ENCODE measurements at places on chromosomes 1 and 21.

DNA sequence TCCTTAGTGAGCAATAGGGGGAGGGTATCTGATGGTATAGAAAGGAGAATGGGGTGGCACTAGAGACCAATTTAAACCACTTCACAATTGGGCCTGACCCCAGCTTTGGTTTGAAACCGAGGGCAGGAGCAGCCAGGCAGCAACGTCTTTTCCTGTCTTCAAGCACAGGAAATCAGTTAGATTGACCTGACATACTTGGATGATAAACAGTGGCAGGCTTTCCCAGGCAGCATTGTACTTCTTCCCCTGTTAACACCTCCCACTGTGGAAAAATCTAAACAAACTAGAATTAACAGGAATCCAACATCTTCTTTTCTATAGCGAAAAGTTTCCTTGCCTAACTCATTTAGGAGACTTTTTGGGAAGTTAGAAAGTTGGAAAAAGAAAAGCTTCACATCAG is 40.6 kb downstream of the SELL start:
- no peak for DNase-seq

DNA sequence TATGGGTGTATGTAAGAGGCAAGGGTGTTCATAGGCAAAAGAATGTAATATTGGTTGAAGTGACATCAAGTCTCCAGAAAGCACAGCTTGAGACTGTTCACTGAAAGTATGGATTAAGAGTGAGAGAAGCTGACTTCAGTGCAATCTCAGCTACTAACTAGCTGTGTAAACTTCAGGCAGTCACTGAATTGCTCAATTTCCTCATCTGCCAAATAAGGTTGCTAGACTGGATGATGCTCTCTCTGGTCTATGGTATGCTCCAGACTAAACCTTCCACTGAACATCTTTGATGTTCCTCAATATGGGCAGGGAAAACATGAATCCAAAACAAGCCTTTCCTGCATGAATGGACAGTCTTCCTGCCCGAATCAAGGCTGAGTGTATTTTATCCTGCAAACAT is 111.8 kb upstream of the USH2A start:
- DNase-seq, result no peak

DNA sequence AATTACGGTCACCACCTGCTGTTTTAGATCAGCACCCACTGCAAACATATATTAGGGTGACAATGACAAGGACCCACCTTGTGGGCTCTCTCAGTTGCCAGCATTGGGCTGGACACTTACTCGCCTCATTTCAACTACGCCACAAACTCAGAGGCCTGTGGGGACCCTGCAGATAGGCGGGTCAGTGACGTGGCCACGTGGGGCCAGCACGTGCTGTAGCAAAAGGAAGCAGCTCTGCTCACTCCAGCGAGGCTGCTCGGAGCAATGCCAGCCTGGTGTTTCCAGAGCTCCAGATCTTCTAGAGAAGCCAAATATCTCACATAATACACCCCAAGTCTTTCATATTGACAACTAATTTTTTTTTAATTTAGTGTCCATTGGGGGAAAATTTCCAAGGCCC is 76.7 kb upstream of the TMEM51 start:
- DNase-seq, result no peak

DNA sequence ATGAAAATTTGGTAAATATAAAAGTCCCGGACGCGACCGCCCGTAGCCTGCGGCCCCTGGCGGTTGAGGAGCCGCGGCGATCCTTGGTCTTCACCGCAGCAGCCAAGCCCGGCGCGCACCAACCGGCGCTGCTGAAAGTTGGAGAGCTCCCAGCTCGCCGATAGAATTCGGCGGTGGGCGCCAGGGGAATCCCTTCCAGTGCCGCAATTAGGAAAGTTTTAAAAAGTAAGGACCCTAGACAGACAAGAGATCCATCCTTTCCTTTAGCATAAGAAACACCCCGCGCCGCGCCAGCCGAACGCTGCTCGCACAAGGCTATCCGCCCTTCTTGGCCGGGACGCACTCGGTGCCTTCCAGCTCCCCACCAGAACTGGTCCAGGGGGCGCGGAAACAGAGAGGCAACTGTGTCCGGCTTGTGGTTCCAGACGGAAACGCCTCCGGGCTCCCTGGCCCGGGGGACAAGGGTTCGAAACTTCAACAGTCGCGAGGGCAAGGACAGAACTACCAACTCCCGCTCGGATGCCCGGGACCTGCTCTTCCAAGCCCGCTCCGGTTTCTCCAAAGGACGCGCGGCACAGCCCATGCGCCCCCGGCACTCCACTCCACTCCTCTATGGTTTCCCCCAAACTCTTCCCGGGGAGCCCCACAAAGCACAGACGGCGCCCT is 1.7 kb downstream of the FAM78B start:
- DNase-seq, result peak; percentile 25

GRCh38 chr1:208717525-208717924 is 473.3 kb upstream of the PLXNA2 start:
- DNase-seq, result no peak

- peak; percentile 19 for DNase-seq
Measured at GRCh38 chr1:151611288-151611790, 511 bp upstream of the SNX27 start.

- DNase-seq, result no peak
Measured at GRCh38 chr21:39938086-39938625, 70.9 kb downstream of the PCP4 start.

DNA sequence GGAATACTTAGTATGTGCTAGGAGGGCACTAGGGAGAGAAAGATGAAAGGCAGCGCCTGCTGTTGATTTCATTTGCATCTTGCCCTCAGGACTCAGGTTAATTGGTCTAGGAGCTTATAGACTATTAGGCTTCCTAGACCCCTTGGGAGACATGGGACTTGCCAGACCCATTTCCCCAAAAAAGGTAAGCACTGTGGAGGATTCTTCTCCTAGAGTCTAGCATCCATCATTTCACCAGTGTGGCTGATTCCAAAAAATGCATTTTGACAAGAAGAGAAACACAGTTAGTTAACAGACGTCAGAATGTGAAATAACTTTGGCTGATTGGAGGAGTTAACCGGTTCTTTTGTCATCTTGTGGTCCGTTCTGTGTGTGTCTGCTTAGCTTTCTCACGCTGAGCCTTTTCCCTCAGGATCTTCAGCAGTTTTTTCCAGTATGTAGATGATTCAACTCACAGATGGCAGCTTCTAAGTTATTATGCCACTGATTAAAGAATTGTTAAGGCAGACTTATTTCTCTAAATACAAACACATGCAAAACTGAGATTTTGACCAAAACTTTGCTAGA is 108.8 kb downstream of the KIF26B start:
- no peak for DNase-seq

DNA sequence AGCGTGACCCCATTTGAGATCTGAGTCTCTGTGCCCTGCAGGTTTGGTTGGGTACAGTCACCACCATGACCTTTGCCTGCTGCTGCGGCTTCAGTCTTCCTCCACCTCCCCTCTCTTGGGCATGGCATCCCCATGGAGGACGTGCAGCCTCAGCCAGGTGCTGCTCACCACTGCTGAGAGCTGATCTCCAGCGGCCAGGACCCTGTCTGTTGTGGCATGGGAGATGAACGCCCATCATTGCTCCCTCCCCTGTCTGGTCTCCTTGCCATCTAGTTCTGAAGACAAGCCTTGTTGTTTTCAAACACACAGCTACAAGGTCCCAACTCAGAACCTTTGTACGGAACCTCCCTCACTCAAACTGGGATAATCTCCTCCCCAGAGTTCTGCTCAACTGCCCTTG is 19.2 kb upstream of the PKP1 start:
- DNase-seq, result no peak

DNA sequence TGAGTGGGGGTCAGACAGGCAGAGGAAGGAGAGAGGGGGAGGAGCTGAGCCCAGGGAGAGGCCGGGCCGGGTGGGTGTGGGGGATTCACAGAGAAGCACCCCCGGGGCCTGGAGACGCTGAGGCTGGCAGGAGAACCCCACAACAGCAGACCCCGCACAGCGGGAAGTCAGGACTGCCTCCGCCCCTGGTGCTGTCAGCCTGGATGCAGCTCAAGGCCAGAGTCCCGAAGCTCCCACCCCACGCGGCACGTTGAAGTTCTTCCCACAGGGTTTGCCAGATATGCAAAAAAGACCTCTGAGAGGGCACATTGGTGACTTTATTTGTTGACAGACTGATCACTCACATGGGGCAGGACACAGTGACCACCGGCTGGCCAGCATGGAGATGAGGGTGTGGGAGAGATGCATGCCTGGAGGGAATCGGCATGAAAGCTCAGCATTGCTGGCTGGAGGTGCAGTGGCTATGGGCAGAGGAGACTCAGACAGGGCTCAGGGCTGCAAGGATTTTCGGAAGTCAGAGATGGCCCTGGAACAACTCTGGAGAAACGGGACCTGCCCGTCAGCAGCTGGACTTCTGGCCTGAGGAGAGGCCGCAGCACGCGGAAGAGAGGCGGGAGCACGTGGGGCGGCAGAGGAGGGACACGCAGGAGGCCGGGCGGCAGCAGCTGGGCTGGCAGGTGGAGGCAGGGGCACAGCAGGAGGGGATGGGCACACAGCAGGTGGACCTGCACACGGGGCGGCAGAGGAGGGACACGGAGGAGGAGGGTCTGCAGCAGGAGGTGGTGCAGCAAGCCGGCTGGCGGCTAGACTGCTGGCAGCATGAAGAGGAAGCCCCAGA is 885 bp downstream of the KRTAP10-3 start:
- DNase-seq, result no peak

GRCh38 chr1:172674831-172675613 is 16.1 kb downstream of the FASLG start:
- DNase-seq, result peak; percentile 20

DNA sequence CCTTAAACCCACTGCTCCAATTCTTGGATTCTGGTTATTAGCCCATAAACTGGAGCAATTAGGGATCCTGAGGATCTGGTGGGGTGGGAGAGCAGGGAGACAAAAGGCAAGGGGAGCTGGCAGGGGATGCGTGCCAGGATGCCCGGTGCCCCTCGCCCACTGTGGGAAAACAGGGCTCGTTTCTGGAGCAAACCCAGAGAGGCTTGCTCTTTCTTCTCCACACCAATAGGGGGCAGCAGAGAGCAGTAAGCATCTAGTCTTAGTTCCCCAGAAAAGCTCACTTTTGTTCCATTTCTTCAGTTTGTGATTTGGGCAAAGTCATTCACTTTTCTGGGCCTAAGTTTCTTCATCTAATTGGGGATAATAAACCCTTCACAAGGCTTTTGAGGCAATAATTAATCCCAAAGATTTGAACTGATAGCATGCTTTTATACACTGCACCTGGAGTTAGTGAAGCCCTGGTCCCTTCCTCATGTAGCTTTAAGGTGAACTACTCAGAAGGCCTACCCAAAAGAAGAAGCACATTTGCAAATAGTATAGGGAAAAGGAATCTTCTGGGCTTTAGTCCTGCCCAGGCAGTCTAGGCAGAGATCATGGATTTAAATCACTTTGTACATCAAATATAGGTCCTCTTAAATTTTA is 160.6 kb upstream of the USP24 start:
- peak; percentile 56 for DNase-seq

DNA sequence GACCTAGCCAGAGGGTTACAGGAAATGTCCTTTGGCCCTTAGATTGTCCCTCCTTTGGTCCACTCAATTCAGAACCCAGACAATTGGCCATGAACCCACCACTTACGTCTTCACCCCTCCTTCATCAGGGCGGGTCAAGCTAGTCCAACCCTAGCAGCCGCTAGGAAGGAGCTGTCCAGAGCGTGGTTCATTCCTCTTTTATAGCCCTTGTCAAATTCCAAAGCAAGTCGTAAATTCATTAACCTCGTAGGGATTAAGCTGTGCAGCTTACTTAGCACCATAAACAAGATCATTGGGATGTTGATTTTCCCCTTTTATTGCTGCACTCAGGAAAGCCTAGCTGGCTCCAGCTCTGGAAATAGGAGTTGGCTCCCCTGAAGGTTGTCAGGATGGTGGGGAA is 90.1 kb downstream of the TMEM53 start:
- DNase-seq, result no peak

GRCh38 chr1:78304341-78304740 is 186.4 kb upstream of the PTGFR start:
- DNase-seq, result no peak

DNA sequence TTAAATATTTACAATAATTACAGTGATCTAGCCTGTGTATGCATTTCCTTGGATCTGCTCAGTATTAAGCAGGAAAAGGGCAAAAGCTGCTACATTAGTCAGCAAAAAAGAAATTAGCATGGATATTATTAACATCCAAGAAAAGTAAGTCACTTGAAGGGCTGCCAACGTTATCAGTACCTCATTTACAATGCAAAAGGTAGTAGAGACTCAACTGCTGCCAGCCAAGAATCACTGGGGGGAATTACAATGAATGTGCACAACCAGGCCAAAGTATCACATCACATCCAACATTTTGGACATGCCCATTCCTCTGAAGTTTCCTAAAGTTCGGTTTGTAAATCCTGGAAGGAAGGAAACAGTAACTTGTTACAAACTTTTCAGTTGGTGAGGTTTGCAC is 1.9 kb downstream of the CNN3 start:
- no peak for DNase-seq

GRCh38 chr21:45169682-45170081 is 95.3 kb downstream of the ADARB1 start:
- no peak for DNase-seq

DNA sequence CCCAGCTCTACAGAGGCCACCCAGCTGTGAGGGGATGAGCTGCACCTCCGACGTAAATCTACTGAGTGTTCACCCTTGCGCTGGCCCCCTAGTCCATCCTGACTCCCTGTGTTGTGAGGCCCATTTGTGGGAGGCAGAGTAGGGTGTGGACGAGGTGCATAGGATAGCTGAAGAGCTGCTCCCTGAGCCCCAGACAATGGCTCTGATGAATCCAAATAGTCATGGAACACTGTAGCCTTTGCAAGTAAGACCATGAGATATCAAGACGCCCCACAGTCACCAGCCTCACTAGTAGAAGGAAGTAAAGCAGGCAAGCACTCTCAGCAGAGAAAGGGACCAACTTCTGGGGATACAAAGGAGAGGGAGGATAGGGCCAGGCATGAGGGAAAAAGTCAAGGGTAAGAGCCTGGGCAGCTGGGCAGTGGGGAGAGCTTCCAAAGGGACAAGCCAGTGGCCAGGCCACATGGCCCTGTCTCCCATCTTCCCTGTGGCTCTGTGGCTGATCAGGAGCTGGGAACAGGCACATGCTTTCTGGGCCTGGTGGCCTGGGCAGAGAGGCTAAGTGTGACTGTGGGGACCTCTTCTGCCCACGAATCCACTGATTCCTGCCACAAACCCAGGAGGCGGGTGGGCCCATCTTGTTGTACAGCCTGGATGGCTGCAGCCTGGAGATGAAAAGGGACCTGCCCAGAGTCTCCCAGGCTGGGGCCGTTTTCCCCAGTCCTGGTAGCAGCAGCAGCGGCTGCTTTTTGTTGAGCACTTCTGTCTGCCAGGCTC is 55.5 kb upstream of the EPS8L3 start:
- no peak for DNase-seq

DNA sequence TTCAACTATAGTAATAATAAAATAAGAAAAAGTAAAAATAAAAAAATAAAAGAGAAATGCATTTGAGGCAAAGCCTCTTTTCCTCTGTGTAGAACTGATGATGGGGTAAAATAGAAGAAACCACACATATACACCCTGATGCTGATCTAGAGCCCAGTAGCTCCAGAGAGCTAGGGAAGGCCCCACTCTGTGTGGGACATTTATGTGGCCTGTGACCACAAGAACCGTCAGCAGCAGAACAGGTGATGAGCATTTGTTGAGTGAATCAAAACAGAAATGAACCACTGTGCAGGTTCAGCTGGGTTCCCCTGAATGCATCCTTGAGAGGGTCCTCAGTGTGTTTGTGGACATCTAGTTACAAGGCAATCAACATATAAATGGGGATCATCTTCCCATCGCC is 221.8 kb upstream of the HOOK1 start:
- no peak for DNase-seq

GRCh38 chr1:26717017-26717491 is 21.2 kb downstream of the ARID1A start:
- DNase-seq, result no peak
